ENCODE measurements at places on chromosomes 3 and 15. TPM values are rescaled to one million over a fixed set of nuclear protein-coding genes. Genes with fewer than 3 reads are reported as not detected.

Gene FES
- total RNA-seq, result 122 TPM

Gene KNG1
- not detected for total RNA-seq

Gene RHOV
- total RNA-seq, result 0.24 TPM

DNA sequence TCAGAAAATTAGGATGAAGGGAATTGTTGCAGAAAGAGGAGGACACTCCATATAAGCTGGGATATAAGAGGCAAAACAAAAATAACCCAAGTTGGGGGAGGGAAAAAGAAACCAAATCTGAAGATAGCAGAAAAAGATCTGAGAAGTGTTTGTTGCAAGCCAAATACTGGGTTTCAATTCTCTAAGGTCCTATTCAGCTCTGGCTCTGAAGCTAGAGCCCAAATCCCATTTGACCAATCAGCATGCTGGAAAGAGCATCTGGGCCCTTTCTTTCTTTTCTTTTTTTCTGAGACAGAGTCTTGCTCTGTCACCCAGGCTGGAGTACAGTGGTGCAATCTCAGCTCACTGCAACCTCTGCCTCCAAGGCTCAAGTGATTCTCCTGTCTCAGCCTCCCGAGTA lies 17.3 kb downstream of the IGDCC3 start:
- no peak for ATAC-seq

DNA sequence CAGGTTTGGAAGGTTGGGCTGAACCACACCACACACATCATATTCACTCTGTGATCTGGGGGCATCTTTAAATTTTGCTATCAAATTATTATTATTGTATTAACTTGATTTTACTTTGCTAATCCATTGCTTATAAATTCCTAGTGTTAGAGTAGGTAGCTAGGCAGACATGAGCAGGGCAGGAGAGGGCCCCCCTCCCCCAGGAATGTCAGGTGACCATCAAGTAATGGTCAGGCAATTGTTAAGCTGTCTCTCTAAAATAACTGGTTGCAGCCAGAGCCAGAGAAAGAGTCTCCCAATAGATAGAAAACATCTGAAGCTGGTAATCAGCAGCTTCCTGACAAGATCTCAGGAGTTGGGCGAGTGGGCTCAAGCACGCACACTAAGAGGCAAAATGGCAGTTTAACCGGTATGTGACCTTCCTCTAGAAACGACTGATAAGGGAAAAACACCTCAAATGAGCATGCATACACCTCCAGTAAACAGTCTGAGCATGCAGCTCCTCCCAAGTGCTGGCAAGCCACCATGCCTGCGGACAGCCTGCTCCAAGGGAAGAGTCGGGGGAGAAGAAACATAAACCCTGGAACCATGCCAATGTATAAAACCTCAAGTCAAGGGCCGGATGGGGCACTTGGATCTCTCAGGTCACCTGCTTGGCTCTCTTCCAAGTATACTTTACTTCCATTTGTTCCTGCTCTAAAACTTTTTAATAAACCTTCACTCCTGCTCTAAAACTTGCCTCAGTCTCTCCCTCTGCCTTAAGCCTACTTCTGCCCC lies 3.1 kb upstream of the CXCR6 start:
- ATAC-seq, result no peak

DNA sequence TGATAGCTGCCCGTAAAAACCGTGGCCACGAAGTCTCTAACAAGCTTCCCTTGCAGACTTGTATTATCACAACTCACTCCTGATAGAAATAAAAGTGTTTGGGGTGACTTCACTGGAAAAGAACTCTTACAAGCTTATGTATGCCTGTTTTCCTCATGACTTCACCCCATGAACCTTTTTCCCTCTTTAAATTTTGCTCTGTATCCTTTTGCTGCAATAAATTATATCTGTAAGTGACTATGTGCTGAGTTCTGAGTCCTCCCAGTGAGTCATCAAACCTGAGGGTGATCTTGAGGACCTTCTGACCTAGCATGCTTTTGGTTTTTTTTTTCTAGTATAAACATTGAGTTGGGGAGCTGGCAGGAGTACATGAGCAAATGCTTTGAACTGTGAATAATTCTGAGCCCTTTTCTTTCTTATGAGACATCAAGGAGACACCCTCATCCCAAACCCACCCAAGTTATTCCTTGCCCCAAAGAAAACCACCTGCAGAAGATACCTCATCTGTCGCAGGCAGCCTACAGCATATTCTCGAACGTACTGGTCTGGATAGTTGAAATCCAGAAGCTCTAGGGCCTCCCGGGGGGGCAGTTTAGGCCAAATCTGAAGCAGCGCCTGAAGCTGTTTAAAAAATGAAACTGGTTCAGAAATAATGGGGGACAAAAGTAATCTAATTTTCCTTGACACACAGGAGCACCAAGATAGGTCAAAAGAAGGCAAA lies 85.9 kb downstream of the FAIM start:
- no peak for ATAC-seq

Measured in activated T-helper 17 cell treated with anti-CD3 and anti-CD28 coated beads, Interleukin-2, amount 50 U/mL, for 72 hours (primary cell).